ENCODE measurements at places on chromosomes 3 and 15.

- no peak for DNase-seq
These were observed 208.4 kb downstream of the TIGIT start for GRCh38 chr3:114502204-114502603.

DNA sequence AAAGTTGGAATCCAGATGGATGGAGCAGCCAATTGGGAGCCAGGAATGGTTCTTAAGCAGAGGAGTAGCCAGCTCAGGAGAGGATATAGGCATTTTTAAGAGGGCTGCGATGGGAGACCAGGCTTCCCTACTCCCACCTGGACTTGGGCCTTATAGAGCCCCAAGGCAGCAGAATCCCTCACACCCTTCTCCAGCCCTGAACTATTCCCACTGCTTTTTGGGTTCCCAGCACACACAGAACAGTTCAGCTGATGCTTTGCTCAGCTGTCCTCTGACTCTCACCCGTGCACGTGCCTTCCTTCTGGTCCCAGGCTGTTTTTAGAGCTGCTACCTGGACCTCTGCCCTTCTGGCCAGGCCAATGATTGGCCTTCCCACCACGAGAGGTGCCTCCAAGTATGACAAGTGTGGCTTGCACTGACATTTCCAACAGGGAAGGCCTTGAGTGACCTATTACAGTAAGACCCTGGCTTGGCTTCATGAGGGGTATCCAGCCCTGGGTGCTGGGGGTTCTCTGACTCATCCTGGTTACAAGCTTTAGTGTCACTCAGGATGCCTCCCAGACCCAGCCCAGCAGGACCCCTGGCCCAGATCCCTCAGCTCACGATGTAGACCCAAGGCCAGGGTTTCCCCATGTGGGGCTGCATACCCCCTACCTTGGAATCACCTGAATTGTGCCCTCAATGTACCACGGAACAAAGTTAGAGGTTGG is 25.2 kb downstream of the NOX5 start:
- no peak for DNase-seq

DNA sequence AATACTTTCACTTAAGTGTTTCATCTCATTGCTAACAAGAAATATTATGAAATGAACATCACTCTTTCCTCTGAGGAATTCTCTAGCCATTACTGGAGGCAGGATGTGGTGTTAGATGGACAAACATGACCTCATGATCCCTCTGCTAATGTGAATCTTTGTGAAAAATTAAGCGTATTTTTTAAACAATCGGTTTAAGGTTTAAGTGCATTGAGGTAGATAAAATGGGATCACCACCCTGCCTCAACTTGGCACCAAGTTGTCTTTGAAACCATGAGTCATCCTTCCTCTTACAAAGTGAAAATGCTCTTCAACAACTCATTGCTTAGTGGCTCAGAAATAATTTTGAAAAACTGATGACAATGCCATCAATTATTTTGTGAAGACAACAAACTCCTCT is 76.0 kb upstream of the DCBLD2 start:
- DNase-seq: no peak

DNA sequence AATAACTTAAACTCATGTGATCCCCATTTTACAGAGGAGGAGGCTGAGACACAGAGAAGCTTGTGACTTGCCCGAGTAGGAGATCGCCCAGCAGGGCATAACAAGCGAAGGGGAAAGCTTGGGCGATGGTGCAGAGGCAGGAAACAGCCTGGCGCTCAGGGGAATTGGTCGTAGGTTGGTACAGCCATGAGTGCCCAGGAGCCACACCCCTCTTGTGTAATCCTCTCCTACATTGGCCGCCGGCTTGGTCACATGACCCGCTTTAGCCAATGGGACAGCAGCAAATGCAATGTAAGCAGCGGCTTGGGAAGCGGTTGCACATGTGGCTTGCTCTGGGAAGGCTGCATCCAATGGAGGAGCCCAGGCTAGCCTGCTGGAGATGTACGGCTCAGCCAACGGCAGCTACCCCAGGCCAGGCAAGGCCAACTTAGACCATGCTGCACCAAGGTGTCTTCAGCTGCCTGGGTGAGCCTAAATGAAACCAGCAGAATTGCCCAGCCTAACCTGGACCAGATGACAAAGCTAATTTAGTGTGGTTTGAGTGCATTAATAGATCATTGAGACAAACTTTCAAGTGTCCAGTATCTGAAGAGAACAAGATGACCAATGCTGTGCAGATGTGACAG is 50.3 kb upstream of the SLC6A6 start:
- no peak for DNase-seq

DNA sequence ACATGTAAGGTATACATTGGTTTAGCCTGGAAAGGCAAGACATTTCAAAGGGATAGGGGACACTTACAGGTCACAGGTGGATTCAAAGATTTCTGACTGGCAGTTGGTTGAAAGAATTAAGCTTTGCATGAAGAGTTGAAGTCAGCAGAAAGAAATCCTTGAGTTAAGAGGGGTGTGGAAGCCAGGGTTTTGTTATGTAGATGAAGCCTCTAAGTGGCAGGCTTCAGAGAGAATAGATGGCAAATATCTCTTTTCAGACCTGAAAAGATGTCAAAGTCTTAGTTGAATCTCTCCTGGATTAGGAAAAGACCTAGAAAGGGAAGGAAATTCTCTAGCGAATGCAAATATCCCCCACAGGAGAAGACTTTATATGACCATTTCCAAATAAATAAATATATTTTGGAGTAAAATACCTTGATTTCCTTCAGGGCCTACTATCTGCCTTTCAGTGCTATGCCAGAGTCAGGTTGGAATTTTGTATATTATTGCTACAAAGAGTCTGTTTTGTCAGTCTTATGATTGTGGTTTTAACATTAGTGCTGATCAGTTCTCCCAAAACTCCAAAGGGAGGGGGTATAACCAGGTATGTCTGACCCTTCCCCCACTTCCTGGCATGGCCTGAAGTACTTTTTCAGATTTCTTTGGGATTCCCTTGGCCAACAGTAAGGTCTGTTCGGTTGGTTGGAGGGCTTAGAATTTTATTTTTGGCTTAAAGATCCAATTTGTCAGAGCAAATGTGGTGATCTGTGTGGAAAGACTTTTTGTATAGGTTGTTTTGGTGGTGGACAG is 286.4 kb downstream of the LRTM1 start:
- no peak for DNase-seq

GRCh38 chr3:13093687-13094086 is 20.5 kb upstream of the IQSEC1 start:
- DNase-seq: no peak

DNA sequence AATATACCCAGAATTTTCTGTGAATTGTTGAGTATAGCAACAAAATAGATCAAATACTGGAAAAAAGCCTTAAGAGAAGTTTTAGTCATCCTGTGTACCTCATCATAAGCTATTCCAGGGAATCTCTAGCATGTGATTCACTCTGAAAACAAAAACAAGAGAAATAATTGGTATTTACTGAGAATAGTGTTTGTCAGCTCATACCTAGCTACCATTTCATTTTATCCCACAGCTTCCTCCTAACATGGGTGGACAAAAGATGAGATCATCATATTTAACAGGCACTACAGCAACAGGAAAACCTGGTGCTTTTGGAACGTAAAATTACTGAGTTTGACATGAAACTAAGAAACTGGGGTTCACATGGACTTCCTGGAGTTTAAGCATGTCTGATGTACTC is 753.5 kb upstream of the NECTIN3 start:
- no peak for DNase-seq

DNA sequence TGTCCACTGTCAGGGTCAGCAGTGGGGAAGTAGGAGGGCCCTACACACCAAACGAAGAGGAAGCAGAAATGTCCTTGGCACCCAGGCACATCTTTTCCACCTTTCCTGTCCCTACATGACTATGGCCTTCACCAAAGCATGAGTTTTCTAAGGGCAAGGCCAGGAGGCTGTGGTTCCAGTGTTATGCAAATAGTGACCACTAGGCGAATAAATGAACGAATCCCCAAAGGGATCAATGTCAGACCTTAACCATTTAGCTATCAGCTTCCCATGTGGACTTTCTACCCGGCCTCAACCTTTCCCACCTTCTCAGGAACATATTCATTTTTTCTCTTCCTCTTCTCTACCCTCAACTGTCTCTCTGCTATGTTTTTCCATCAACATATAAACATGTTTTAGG is 63.1 kb downstream of the NTRK3 start:
- no peak for DNase-seq

DNA sequence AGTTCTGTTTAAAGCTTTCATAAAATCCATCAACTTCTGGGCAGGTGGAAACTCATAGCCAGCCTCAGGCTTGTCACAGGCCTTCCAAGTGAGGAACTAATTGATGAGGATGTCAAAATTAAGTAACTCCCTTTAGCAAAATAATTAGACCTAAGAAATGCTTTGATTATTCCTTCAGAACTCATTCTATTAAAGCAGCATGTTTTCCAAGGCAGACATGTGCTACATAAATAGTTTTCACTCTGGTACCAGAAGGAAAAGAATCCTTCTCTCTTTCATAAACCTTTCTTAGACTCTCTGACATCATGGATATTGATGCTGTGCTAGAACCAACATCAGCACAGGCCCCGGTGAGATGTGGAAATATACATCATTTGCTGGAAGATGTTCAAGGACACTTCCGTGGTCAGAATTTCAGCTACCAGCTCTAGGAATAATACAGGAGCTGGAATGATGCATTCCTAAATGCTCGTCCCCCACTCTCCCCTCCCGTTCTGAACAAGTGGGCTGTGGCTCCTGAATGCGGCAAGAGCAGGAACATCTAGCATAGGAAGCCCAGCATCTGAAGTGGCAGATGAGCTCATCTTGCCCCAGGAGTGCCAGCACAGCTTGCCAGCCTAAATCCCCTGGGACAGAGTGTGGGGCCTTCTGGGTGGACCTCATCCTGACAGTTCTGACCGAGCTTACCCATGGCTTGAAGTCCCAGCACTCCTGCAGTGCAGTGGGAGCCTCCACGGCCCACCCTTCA is 82.4 kb downstream of the WWTR1 start:
- DNase-seq: peak; percentile 68

GRCh38 chr3:13054341-13055285 is 18.6 kb downstream of the IQSEC1 start:
- no peak for DNase-seq

DNA sequence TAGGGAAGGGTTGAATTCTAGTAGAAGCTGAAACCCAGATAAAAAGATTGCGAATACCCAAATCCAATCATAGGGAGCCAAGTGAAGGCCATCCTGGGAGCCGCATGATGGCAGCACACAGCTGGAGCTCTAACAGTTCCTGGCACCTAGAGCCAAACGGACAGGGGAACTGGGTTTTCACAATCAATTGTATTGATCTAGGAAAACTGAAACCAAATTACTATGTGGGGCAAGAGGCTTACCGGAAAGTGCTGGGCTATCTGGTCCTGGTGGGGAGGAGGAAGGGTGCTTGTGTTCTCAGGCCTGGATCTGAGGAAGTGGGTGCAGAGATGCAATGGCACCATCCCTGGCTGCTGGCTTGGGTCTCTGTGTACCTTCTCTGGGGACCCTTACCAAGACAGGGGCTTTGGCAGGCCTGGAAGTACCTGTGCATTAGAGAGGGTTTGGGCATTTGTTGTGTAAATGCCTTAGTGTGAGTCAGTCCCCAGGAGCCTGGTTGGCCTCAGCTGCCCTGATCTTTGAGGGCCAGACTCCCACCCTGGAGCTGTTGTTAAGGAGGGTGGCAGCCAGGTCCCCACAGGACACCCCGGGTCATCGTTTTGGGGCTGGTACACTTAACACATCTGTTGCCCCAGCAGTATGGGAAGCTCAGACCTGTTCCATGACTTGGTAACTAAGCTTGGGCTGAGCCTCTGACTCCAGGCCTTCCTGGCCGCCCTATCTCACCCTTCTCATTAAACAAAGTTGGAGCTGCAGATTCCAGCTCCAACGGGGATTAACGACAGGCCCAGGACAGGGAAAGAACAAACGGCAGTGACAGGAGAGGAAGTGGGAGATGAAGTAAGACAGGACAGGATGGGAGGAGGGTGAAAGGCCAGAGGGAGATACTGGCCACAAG is 8.9 kb upstream of the FURIN start:
- no peak for DNase-seq

- no peak for DNase-seq
These were observed 18.2 kb downstream of the HOMER2 start for GRCh38 chr15:82934100-82934880.

DNA sequence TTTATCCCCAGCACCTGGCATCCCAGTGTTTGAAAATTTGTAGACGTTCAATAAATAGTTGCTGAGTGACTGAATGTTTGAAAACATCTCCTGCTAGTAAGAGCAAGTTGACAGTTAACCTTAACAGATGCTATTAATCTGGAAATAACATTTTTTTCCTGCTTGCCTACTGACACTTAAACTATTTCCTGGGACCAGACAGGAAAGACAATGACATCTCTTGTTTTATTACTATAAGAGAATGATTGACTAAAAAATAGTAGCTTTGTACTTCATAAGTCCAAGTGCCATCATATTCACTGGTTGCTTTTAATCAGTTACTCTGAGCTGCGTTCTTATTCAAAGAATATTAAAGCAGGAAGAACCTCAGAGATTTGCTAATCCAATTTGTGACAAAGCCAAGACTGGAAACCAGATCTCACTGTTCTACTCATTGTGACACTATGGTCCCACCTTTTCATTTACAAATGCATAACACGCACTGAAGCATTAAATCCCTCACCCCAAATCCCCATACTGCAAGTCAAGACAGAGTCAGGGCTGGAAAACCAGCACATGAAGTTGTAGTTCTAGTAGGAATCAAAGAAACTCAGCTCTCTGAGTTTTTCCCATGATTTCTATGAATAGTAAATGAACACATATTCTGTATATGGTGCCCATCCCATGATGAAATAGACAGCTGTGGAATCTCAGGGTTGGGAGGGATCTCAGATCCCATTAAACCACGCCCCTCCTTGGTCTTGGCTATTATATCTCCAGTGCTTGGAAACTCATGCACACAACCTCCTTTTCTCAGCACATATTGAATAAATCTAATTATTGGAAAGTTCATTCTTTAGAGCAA is 212.7 kb upstream of the P2RY1 start:
- no peak for DNase-seq

DNA sequence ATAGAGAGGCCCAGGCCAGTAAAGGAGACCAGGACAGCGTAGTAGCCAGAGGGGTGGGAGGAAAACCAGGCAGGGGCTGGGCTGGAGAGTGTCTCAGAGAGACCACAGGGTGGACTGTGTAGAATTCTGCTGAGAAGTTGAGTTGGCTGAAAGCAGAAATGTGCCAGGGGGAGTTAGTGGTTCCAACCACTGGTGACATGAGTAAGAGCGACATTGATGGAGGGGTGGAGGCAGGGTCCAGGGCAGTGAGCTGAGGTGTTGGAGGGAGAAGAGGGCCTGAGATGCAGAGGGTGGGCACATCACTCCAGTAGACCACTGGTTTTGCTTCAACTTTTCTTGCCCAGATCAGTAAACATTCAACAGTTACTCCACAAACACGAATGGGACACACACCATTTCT is 106.5 kb downstream of the ASB7 start:
- DNase-seq: no peak

- no peak for DNase-seq
These were observed 486.8 kb downstream of the PDCD6IP start for GRCh38 chr3:34284959-34285826.

GRCh38 chr3:183698756-183699155 is 1.2 kb downstream of the YEATS2 start:
- DNase-seq: no peak
